NCI-H82 (cell line): ENCODE measurements at places on chromosomes 5 and 9.

GRCh38 chr9:134902936-134903335, 14.8 kb downstream of the FCN1 start:
- no peak for DNase-seq

DNA sequence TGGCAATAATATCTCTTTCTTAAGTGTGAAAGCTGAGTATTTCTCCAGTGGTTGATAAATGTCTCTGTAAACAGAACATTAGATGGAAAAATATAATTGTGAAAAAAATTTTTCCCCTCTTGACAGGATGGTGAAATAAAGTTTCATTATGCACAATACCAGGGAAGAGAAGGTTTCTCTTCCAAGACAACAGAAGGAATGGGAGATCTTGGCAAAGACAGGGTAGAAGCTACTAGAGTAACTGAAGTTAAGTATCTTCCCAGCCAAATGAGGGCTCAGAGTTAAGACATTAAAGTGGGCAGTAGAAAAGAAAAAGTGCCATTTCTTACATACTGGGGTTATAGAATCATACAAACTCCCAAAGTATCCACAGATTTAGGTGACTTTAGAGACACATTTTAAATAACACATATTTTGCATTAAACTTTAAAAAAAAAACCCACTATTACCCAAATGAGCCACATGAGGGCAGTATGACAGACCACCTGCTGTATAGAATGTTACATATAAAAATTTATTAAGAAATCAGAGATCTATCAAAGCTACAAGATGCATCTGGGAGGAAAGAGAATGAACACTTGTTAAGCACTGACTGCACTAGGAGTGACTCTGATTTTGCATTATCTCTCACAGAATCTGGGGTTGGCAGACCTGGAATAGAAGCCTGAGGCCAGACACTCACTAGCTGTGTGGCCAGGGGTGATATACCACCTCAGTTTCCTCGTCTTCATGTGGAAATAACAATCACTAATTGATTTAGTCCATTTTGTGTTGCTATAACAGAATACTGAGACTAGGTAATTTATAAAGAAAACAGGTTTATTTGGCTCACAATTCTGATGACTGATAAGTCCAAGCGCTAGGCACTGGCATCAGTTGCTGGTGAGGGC, 98.5 kb downstream of the ARSB start:
- DNase-seq, result no peak

- no peak for DNase-seq
Observed at GRCh38 chr5:20213803-20214202, 225.8 kb upstream of the CDH18 start.

- no peak for DNase-seq
Observed at GRCh38 chr9:105051897-105052296, 123.9 kb upstream of the ABCA1 start.

- DNase-seq, result no peak
Observed at GRCh38 chr5:19855453-19855852, 132.5 kb downstream of the CDH18 start.

DNA sequence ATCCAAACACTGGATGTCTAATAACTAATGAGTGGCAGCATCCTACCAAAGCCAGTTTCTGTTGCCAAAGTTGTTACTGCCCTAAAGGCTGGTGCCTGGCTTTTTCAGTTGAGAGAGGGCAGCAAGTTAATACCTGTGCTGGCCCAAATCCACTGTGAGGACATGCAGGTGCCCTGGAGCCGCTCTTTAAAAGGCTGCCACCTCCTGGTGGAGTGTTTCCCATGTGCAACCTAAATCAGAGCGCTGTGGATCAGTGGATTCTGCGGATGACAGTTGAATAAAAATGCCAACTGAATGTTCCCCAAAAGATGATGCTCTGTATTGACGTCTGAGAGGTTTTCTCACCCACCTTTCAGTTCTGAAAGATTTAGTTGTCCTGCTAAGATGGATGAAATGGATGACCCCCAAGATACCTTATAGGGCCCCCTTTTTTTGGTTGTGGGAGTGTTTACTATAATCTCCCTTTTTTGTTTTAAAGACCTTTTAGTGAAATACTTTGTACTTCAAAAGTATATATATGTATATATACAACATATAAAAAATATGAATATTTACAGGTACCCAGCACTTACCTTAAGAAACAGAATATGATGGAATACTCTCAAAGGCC, 146.4 kb downstream of the EGFLAM start:
- DNase-seq, result peak; percentile 46
